ENCODE measurements at places on chromosomes 12 and 14. TPM values are rescaled to one million over a fixed set of nuclear protein-coding genes. Genes with fewer than 3 reads are reported as not detected.
A peak's percentile ranks its signal among the peaks of the same experiment; 100 is the strongest.

GRCh38 chr14:74403619-74404417, 22.2 kb downstream of the SYNDIG1L start:
- no peak for DNase-seq

DNA sequence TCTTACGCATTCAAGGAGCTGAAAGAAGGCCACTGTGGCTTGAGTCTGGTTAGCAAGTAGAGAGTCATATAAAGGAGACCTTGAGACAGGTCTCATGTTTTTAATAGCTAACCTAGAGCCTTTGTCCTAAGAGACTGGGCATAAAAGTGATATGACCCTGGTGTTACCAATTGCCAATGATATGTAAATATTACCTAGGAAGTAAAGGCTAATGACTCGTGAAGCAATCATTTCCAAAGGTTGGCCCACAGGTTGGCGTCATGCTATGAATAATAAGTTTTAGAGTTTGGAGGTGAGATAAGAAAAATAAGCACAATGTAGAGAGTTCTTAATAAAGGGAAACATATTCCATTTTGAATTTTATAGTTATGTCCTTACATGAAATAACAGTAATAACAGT, 116.6 kb upstream of the PLEKHA5 start:
- no peak for DNase-seq

- DNase-seq: no peak
Observed at GRCh38 chr14:65231286-65231980, 129.1 kb upstream of the MAX start.

GRCh38 chr14:26863736-26864135, 265.9 kb upstream of the NOVA1 start:
- DNase-seq: no peak

DNA sequence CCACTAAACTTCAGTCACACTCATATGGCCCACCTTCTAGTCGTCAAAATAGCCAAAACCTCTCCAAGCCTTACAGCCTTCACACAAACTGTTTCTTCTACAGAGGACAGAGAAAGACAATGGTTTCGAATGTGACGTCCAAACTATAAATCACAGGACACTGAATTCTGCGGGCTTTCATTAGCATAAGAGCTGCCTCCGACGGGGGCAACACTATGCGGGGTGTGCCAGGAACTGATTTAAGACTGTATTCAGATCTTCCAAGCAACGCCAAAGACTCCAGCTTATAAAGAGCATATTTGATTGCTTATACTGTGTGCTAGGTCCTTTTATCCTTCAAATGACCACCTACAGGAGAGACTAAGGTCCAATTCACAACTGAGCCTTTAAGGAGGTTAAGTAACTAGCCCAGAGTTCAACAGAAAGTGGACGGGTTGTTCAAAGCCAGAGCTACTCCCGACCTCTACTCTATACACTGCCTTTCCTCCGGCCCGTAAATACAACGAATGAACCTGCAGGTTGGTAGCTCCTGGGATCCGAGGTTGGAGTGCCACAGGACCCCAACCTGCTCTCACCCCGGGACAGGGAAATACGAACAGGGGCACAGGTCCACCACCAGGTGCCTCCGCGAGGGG, 575 bp downstream of the L2HGDH start:
- DNase-seq: peak; percentile 22

- DNase-seq: no peak
Observed at GRCh38 chr12:66072135-66072534, 58.4 kb downstream of the LLPH start.

- DNase-seq: no peak
Observed at GRCh38 chr12:94202245-94203180, 54.1 kb downstream of the PLXNC1 start.

ARHGAP9 gene
- total RNA-seq: 6.3 TPM

CLEC4D gene
- total RNA-seq: 0.07 TPM

DDN gene
- total RNA-seq: 0.10 TPM

All from H7 (cell line).